ENCODE measurements at places on chromosomes 11 and 22.

DNA sequence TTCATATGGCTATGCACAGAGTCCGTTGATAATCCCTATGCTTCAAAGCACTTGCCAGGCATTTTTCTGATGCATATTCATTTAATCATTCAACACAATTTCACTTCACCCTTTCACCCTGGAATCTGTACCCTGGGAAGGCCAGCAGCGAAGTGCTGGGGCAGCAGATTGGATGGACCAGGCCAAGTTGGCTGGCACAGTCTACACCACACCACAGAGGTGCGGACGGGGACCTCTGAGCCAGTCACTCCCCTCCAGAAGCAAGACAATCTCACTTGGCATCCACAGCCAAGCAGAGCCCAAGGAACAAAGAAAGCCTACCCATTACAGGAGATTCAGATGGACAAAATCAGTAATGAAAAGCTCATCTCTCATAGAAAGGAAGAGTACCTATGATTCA lies 130.2 kb downstream of the GALNT18 start:
- no peak for DNase-seq

DNA sequence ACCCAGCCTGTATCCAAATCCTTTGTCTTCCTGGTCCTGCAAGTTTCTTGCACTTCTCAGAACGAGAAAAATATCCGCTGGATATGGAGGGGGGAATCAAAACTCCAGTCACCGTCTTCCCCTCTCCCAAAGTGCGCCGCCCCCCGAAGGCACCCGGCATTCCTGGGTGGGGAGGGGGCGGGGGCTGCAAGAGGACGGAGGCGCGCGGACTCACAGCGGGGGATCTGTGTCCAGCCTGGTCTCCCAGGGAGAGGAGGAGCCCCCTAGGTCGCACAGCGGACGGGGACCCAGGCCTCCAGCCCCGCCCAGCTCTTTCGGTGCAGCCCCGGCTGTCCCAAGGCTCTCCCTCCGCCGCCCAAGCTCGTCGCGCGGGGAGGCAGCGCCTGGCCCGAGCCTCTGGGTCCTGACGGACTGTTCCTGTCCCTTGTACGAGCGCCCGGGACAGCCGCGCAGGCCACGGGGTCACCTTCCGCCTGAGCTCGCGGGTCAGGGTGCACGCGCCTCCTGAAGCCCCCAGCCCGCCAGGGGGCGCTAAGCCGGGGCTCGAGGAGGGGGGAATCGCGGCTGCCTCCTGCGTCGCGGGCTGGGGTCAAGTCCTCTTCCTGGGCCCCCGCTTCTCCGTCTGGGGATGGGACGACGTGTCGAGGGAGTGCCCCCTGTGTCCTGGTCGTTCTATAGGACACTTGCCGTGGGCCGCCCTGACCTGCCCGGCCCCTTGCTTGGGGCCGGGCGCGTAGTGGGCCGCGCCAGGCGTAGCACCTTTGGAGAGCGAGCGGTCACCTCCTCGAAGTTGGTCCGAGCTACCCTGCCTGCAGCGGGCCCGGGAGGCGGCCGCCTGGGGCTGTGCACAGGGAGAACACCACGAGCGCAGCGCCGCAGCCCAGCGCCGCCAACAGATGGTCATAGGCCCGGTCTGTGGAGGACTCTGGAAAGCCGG lies 2.4 kb upstream of the WNT11 start:
- DNase-seq, result peak; percentile 88

- DNase-seq, result no peak
Observed at GRCh38 chr22:48368975-48369525, 1458.6 kb downstream of the BRD1 start.

- no peak for DNase-seq
Observed at GRCh38 chr22:39087881-39088684, 9.0 kb upstream of the APOBEC3H start.

DNA sequence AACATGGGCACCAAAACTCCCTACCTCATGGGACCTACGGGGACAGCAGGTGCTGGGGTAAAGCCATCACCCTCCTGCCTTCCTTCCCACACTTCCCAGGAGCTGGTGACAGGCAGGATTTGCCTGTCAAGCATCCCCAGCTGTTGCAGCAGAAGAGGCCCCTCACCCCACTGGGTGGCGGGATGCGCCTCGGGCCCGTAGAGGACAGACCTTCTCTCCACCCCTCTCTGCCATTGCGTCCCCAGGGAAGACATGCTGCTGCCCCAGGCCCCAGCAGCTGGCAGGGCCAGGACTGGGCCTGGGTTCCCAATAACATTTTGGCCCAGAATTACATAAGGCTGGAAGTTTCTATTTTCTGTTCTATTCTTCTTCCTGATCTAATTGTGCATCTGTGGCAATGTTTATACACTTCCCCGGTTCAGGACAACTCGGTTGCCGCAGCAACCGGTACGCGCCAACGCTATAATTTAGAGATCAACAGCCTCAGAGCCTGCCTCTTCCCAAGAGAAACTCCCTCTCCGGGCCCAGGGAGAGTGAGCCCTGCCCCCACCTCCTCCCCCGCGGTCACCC lies 25.4 kb downstream of the KCNJ4 start:
- DNase-seq, result no peak

DNA sequence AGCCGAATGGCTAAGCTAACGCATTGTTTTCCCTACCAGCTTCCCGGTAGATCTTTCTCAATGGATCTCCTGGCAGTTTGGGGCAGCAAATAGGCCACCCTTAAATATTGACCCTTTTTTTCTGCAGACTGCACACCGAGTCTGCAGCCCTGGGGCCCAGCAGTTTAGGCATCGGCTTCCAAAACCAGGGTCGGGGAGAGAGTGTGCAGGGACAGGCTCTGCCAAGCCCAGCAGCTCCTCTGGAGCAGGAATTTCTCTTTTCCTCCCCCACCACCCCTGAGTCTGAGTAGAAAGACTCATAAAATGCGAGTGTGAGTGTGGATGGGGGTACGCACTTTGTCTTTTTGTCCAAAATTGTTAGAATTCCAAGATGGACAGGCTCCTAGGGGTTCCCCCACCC lies 113.2 kb downstream of the FEZ1 start:
- no peak for DNase-seq

DNA sequence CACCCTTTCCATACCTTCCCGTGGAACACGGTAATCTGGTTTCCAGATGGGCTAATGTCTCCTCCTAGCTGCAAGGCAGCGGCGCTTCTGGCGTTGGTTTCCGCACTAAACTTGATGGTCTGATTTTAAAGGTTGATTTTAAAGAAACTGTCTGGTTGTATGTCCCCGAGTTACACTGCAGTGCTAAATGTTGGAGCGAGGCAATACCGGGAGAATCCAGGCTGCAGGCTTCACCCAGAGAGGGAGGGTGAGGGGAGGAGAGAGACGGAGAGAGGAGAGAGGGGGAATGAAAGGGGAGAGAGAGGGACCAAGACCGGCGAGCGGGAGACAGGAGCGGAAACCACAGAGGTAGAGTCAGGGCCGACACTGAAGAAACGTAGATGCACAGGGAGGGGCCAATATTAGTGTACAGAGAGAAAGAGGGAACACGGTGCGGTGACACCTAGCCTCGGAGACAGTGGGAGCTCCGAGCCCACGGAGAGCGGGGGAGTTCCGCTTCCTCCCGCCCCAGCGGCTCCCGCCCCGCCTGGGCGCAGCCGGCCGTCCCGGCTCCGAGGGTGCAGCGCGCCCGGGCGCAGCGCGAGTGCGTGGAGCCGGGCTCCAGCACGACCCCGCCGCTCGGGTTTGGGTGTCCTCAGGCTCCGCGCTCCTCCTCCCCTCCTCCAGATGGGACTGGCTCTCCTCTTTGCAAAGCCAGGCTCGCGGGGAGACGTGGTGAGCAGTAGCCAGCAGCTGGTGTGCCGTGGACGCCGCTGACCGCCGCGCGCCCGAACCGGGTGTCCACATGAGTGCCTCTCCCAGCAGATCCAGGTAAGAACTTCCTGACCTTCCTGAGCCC lies 71.9 kb upstream of the GRAMD1B start:
- DNase-seq, result peak; percentile 20

DNA sequence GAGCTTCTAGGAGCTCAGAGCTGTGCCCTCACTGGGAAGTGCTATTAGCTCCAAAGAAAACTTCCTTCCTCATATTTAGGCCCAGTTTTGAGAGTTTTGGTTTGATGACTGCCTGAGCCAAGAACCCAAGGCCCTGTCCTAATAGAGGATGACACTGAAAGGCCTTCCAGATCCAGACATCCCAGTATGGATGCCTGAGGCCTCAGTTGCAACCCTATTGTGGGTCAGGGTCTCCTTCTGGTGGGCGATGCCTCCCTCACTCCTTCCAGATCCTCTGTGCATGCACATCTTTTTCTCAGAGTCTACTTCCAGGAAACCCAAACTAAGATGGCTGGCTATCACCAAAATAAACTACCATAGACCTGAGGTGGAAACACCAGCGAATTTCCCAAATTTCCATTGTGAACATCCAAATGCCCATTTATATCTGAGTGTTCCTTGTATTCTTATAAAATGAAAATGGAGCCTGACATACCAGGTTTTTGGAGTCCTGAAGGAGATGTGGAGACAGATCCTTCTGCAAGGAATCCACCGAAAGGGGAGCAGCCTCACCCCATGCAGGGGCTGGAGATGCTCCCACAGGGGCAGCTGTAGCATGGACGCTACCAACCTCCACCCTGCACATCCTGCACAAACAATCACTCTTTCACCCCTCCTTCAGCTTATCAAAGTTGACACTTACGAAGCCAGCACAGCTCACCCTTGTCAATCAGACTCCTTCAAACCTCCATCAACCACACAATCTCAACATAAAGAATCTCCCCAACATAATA lies 61.1 kb downstream of the GGTLC2 start:
- DNase-seq, result no peak
